ENCODE measurements at places on chromosomes 6 and 20.

GRCh38 chr20:48069596-48069995 lies 284.3 kb upstream of the SULF2 start:
- DNase-seq, result no peak

GRCh38 chr6:111030008-111031007 lies 48.5 kb downstream of the RPF2 start:
- DNase-seq, result no peak

DNA sequence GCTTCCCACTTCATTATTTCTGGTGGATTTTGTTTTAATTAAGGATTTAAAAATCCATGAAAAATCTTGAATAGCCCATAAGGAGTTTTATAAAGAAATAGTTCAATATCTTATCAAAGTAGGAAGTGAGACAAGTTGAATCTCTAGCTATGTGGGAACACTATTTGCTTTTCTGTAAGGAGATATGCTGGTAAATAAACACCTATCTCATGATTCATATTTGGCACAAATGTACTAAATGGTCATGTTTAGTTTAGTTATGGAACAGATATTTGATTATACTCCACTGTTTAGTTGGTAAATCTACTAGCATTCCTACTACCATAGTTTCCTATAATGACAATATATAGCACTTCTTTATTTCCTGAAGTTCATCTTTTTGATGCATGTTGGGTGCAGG lies 239.9 kb upstream of the CEP162 start:
- DNase-seq, result no peak

- no peak for DNase-seq
Measured at GRCh38 chr6:156474507-156475120, 302.6 kb upstream of the ARID1B start.

GRCh38 chr6:159456349-159456748 lies 236.7 kb downstream of the SOD2 start:
- DNase-seq, result no peak

DNA sequence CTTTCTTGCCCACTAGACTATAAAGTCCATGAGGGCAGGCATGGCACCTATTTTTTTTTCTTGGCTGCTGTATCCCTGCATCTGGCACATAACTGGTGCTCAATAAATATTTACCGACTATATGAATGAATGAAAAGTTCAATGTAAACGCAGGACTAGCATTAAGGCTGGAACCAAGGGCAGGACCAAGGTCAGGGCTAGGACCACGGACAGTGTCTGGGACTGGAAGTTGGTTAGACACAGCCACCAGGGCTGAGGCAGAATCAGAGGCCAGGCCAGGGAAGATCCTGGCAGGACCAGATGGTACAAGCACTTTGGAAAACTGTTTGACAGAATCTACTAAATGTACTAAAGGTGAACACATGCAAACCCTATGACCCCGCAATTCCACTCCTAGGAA lies 3.7 kb downstream of the TNXB start:
- DNase-seq, result no peak

- peak; percentile 53 for DNase-seq
Measured at GRCh38 chr6:106546691-106547414, 82.4 kb downstream of the RTN4IP1 start.

DNA sequence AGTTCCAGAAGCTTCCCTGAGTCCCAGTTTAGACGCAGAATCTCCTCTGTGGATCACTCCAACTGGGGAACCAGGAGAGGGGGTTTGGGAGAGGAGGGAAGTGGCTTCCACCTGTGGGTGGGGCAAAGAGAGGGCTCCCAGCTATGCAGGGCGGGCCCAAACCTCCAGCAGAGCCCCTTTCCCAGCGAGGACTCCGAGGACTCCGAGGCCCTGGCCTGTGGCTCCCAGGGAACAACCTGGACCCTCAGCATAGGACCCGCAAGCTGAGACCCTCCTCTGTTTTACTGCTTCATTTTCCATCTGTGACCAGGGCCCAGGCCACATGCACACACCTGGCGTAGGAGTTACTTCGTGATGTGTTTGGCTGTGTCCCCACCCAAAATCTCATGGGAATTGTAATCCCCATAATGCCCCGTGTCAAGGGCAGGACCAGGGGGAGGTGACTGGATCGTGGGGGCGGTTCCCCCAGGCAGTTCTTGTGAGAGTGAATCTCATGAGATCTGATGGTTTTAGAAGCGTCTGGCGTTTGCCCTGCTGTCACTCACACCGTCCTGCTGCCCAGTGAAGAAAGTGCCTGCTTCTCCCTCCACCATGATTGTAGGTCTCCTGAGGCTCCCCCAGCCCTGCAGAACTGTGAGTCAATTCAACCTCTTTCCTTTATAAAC lies 27.9 kb downstream of the NTSR1 start:
- DNase-seq, result no peak

DNA sequence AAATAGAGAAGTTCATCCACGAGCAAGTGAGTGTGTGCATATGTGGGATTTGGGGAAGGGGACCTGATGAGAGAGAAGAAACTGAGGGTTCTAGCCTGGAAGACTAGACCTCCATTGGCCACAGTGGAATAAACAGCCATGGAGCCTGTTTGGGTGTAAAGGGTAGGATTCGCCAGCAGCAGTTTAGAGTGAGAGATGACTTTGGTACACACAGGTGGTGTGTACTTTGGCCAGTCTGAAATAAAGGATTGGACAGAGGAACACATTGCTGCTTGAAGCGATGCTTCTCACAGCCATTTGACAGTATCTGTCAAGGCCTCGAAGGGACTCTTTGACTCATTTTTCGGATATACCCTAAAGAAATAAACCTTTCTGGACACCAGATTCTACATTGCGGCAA lies 29.2 kb downstream of the PLEKHG1 start:
- DNase-seq, result no peak

GRCh38 chr6:111754423-111754822 lies 118.8 kb downstream of the FYN start:
- DNase-seq, result no peak

DNA sequence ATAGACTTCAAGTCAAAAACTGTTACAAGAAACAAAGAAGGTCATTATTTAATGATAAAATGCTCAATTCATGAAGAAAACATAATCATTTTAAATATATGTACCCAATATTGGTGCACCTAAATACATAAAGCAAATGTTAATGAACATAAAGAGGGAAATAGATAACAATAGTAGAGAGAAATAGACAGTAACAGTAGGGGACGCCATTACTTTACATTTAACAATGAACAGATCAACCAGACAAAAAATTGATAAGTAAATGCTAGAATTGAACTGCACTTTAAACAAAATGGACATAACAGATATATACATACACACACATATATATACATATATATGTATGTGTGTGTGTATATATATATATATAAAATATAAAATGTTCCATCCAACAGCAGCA lies 37.4 kb downstream of the IL22RA2 start:
- DNase-seq, result peak; percentile 4

DNA sequence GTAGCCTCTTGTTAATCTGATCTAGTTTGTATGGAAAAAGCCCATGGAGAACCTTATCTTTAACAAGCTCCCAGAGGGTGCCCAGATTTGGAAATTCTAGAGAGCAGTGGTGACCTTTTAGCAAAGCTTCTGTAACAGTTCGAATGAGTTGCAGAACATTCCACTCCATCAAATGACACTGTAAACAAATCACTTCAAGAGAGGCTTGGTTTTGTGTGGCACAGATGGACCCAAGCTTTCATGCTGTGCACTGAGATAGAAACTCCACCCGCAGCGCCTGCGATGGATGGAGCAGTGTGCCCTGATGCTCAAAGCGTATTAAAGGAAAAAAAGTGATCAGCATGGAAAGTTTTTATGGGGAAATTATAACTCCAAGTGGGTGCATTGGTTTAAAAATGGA lies 55.1 kb upstream of the ISM1 start:
- no peak for DNase-seq

DNA sequence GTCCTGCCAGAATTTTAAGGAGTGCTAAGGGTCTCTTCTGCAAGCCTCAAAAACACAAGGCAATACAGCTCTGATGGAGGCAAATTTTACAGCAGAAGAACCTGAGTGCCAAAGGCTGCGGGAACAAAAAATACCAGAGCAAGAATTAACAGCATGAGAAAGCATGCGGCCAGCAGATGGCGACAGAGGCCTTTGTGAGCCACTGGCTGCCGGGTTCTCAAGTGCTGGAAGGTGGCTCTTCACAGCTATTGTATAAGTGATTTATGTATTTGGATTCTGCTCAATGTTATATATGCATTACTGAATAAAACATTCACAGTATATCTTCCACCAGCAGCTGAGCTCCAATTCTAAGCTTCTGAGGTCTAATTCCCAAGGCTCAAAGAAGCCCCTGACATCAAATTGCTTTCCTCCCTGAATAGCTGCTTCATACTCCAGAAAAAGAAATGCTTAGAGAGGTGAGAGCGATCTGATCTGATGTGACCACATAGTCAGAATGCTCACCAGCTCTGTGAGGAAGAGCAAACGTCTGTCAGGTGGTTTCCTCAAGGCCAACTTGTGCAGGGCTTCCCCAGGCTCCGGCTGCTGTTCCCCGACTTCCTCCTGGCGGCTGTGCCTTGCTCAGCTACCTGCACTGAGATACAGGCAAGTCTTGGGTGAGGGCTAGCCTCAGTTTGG lies 58.6 kb downstream of the PPP1R3G start:
- peak; percentile 80 for DNase-seq

DNA sequence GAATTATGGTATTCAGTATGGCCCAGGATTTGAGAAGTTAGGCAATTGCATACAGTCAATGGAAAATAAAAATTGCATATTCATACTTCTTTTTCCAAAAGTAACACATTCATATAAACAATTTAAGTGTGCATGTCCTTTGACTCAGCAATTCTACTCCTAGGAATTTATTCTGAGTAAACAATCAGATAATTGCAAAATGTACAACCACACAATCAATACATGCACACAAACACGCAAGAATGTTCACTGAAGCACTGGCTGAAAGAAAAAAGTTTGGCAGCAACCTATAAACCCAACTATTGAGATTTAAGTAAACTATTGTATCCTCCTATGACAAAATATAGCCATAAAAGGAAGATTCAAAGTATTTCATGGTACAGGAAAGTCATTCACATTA lies 1.6 kb downstream of the CYP39A1 start:
- no peak for DNase-seq

DNA sequence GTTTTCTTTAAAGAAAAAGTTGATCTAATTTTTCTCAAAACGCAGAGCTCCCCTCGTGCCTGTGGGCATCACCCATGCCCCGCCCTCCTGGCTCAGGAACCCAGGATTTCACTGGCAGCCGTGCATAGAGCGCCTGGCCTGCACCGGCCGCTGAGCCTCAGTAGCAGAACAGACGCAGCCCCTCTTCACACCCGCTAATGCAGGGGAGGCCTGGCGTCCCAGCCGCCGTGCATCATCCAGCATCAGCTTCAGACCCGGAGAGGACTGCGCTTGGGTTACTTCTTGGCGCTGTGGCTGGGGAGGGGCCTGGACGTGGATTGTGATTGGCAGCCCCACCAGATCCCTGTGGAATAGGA lies 18.1 kb downstream of the RBM38 start:
- DNase-seq, result no peak

All from CD4-positive, alpha-beta T cell treated with Interleukin-2 at 100 ng/mL for 4 hours (primary cell).